ENCODE measurements at places on chromosomes 16 and 17.

DNA sequence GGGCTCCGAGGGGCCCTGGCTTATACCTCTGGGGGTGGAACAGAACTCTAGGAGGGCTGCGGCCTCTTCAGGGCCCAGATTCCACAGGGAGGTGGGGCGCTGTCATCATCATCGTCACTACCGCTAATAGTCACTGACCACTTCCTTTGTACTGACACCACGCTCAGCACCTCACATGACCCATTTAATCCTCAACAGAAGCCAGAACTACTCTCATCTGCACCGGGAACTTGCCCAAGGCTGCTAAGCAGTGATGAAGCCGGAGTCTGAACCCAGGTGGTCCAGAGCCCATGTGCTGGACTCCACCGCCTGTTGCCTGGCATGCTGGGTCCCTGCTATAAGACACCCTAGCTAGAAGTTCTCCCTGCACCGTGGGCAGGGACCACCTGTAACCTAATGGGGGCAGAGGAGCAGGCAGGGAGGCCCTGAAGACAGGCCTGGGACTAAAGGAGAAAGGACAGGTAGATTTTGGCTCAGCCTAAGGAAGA is 12.0 kb downstream of the UNC13D start:
- peak; percentile 74 for DNase-seq

DNA sequence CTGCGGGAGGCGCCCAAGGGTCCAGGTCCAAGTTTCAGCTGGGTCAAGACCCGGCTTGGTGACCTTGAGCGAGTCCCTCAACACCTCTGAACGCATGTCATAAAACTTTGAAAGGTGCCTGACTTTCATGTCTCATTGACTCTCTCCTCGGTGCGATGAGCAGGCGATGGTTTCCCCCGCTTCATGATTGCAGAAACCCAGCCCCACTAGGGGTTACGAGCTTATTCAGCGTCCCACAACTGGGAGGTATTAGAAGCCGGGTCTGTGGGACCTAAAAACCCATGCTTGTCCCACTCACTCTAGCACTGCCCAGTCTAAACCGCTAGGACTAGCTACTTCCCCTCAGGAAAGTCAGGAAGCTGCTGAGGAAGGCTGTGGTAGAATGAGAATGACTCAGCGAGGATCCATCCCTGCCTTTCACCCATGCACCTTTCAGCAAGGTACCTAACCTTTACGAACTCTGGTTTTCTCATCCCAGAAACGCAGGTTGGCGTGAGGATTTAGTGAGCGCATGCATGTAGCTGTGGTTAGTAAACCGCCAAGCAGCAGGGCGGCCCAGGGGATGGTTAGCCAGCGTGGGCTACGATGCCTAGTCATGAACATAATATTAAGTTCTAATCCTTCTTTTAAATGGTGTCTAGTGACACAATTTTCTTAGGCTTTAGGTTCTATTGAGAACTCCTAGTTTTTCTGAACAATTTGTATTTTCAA is 26.2 kb upstream of the RFFL start:
- DNase-seq: no peak

- peak; percentile 29 for DNase-seq
Measured at GRCh38 chr17:76997981-76998531, 129.9 kb downstream of the MGAT5B start.

DNA sequence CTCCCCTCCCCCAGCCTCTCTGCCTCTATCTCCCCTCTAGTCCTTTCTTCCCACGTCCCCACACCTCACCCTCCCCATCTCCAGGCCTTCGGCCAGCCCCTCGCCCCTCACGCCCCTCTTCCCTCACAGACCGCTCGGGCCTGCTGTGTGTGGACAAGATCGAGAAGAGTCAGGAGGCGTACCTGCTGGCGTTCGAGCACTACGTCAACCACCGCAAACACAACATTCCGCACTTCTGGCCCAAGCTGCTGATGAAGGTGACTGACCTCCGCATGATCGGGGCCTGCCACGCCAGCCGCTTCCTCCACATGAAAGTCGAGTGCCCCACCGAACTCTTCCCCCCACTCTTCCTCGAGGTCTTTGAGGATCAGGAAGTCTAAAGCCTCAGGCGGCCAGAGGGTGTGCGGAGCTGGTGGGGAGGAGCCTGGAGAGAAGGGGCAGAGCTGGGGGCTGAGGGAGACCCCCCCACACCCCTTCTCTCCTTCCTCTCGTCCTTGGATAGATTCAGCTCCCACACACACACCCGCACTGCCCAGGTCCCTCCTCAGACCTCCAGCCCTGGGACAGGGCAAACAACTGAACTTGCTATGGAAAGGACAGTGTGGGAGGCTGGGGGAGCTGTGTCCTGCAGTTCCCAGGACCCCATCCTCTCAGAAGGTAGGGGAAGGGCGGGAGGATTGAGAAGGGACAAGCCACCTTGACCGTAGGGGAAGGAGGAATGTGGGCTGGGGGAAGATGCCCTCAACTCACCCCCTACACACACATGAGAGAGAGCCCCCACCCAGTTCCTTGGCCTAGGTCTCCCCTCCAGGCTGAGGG is 11.1 kb downstream of the NR1D1 start:
- no peak for DNase-seq

DNA sequence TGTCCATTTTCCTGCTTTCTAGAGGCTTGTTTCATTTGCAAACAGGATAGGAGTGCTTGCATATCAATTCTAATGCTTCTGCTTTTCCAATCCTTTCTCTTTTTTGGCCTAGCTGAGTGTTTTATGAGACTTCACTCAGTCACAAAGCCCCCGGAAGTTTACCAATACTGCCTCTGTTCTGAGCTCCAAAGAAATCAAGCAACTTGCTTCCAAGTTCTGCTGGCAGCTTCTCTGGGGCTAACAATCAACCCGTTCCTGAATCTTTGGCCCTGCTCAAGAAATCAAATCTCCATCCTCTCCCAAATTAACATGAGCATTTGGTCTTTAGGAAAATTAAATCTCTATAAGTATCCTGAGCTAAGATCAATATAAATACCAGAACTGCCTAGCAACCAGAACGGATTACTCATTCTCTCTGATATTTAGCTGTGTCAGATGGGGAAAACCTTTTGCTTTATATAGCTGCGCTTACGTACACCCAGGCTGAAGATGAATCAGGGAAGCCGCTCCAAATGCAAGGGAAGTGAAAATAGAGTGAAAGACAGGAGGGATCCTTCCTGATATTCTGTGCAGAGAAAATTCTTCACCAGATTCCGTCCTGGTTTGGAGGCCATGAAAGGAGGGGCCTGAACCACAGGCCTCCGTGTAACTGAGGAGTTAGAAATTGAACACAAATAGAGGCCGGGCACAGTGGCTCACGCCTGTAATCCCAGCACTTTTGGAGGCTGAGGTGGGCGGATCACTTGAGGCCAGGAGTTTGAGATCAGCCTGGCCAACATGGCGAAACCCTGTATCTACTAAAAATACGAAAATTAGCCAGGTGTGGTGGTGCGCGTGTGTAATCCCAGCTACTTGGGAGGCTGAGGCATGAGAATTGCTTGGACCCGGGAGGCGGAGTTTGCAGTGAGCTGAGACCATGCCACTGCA is 23.3 kb upstream of the GRB2 start:
- DNase-seq: no peak

DNA sequence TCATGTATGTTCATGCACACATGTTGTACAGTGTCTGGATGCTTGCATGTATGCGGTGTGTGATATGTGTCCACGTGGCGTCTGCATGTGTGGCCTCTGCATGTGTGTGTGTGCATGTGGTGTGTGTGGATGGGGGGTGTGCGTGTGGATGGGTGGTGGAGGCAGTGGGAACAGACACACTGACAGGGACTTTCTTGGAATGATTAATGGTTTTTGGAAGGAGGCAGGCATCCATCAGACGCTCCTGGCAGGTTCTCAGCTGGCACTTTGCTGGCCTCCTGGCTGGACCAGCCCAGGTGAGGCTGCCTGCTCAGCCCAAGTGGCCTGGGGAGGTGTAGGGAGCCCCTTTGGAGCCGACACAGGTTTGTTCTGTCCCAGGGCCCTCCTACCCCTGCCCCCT is 121.2 kb upstream of the CIBAR2 start:
- DNase-seq: no peak

GRCh38 chr17:57438066-57438731 is 181.9 kb downstream of the MSI2 start:
- no peak for DNase-seq

GRCh38 chr17:10779609-10780008 is 24.3 kb downstream of the TMEM238L start:
- DNase-seq: no peak

DNA sequence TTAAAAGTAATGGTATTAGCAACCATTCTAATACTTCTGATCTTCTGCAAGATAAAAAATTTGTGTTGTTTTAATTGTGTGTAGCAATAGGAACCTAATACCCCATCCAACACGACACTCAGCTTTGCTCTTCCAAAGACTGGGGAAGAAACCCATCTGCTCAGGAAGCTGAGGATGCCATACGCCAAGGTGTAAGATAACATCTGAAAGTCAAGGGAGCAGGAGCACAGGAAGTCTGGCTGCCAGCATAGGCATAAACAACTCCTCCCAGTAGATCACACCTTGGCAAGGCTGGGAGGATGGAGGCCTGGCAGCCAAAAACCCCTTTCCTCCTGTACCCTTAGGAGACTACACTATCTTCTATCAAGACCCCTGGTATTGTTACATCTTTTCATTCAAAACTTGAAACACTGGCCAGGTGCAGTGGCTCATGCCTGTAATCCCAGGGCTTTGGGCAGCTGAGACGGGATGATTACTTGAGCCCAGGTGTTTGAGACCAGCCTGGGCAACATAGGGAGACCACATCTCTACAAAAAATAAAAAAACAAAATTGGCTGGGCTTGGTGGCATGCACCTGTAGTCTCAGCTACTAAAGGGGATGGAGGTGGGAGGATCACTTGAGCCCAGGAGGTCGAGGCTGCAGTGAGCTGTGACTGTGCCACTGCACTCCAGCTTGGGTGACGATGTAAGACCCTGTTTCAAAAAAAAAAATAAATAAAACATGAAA is 5.7 kb upstream of the SPHK1 start:
- no peak for DNase-seq

DNA sequence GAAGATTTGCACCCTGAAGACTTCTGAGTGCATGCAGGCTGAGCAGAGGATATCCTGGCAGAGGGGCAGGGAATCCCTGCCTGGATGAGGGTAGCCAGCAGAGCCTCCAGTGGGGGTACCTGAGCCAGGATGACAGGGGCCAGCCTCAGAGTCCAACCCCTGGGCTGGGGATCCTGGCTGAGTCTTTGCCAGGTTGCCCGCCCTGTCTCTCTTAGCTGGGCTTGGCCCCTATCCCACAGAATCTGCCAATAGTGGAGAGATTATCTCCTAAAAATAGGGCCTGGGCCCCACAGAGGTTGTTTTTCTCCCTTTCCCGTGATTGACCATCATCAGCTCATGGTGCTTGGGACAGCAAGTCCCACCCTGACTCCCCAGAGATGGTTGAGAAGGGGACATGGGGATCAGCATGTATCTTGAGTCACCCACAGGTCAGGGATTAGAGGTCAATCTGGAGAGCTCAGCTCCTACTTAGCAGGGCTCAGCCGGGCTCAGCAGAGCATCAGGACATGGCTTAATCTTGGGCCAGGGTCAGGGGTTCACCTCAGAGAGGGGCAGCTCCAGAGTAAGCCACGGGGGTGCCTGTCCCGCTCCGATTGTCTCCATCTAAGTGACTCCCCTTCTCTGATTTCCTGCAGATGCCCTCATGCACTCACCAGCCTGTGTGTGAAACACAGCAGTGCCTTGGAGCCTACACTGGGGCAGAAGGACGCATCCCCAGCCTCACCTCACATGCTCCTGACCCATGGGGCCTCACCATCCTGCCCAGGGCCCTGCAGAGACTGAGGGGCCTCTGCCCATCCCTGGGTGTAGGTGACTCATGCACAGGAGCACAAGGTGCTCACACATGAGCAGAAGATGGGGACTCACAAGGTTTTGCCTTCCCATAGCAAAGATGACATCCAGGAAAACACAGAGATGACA is 11.5 kb downstream of the CDH16 start:
- no peak for DNase-seq

DNA sequence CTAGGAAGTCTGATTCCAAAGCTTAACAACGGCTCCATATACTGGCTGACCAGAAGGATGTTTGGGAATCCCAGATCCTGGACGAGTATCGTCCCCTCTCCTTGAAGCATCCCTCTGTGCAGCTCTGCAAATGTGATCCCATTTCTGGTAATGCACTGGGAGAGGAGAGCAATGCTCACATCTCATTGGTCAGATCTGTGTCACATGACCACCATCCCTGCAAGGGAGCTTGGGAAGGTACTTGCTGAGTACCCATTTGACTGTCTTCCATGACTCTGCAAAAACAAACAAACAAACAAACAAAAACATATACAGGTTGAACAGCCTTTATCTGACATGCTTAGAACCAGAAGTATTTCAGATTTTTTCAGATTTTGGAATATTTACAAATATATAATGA is 41.9 kb upstream of the KDM8 start:
- DNase-seq: no peak

DNA sequence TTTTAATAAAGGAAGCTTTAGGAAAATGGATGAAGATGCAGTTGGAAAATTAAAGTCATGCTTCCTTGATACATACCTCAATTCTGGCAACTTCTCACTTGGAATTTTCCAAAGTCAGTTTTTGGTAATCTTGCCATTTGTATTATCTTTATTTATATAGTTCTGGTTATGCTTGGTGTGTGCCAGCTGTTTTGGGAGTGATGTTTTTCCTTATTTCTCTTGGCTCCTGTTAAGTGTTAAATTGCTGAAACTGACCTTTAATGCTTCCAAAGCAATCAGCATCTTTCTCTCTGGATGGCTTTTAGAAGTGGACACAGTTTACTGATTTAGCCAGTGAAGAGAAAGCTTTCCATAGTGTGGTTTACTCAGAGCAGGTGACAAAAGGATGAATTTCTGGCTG is 70.1 kb upstream of the HAS3 start:
- DNase-seq: no peak

DNA sequence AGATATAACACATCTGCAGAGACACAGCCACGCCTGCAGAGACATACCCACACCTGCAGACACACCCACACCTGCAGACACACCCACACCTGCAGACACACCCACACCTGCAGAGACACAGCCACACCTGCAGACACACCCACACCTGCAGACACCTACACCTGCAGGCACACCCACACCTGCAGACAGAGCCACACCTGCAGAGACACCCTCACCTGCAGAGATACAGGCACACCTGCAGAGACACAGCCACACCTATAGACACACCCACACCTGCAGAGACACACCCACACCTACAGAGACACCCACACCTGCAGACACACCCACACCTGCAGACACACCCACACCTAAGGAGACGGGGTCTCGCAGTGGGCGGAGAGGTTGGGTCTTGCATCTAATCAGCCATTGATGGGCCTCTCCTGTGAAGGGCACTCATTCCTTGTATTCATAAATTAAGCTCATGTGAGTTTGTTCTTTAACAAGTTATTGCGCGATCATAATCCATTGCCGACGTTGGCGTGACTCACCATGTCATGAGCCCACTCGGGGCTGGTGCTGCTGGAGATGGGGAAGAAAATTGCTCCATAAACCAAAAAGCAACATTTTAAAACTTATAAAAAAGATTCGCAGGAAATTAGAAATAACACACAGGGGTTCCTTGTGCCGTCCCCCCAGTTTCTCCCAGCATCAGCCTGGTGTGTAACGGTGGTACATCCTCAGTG is 28.9 kb upstream of the CDH15 start:
- no peak for DNase-seq

DNA sequence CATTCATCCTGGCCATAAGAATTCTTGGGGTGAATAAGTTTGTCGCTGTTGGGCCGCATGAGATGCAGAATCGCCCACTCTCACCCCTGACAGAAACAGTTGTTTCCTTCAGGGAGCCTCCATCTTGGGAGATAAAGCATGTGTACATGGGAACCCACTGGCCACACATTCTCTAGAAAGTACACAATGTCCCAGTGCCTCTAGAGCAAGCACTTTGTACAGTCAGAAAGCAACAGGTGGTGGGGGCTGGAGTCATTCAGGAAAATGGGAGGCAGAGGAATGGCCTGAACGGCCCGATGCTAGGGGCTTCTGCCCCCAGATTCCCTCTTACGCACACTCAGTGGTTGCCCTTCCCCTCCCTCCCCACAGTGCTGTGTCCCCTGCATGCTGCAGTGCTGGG is 16.1 kb downstream of the ACE start:
- no peak for DNase-seq

All from CD8-positive, alpha-beta T cell (primary cell).